ENCODE measurements at places on chromosomes 12 and 14.

GRCh38 chr12:2783936-2784600 lies 10.7 kb upstream of the FKBP4 start:
- H3K27ac ChIP-seq = no peak overlapping the region
- H3K4me3 ChIP-seq = peak overlapping the region; percentile 63
- H3K36me3 ChIP-seq = no peaks in the 10 kb centered on the region
- DNase-seq = peak; percentile 76
- H3K27me3 ChIP-seq = no peaks in the 10 kb centered on the region

GRCh38 chr12:109833307-109834189 lies at the start of gene TRPV4:
TSS of gene TRPV4 (minus strand) at chr12:109833398. CDS start at chr12:109814796, 18,602 bp downstream.
- H3K27ac ChIP-seq = no peak within 1 kb of the TSS
- H3K36me3 ChIP-seq = no peaks in the 10 kb centered on the region
- H3K4me1 ChIP-seq = no peaks in the 10 kb centered on the region
- DNase-seq = peak; percentile 26

- no peaks in the 10 kb centered on the region for H3K27me3 ChIP-seq
- H3K4me1 ChIP-seq = no peaks in the 10 kb centered on the region
- H3K36me3 ChIP-seq = no peaks in the 10 kb centered on the region
- H3K27ac ChIP-seq = no peak overlapping the region
Measured at GRCh38 chr12:98653866-98654493, 8.9 kb downstream of the APAF1 start.

DNA sequence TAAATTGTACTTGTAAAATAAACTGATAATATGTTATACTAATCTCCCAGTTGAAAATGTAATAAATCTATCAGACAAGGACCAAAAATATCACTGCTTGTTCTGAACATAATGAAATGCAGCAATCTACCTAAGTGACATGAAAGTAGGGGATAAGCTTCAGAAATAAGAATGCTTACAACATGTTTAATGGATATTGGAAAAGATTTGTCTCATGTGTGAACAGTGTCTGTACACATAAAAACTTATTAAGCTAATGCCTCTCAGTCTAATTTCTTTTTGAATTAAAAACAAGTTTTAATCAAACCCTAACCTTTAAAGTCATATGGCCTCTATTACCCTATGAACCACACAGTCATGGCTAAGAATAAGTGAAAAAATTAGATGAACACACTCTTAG lies 465.3 kb downstream of the MDGA2 start:
- no peaks in the 10 kb centered on the region for H3K27me3 ChIP-seq
- H3K4me3 ChIP-seq = no peak overlapping the region
- H3K4me1 ChIP-seq = no peaks in the 10 kb centered on the region

DNA sequence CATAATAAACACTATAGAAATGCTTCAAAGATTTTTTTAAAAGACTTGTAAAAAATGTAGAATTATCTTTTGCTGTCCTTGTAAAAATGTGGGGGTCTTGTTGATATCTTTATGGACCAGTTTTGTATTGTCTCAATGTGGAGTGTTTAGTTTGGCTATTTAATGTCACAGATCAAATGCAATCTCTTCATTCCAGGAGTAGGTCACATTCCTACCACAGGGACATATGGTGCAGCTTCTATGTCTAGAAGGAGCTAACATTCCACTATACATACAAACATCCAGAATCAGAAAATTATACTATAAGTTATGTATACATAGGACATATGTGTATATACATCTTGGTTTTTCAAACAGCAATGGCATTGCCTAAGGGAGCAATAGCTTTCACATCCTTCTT lies 345.7 kb downstream of the BMP4 start:
- no peaks in the 10 kb centered on the region for H3K27me3 ChIP-seq
- no peak overlapping the region for H3K27ac ChIP-seq
- H3K4me1 ChIP-seq = no peaks in the 10 kb centered on the region
- no peaks in the 10 kb centered on the region for H3K36me3 ChIP-seq
- no peak for DNase-seq

DNA sequence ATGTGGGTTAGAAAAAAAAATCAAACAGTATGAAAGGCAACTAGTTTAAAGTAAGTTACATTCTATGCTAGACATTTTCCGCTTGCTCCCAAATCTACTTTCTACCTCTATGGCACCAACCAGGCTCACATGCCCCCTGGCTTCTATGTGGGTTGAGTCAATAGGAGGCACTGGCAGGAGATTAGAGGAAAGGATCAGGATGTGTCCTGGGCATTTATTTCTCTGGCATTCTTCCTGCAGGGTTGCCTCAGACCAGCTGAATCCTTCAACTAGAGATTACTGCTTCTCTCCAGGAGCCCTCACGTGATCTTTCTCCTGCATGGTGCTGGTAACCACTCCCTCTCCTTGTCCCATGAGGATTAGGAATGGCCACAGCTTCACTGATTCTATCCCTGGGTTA lies 14.9 kb upstream of the CCDC60 start:
- H3K36me3 ChIP-seq = no peaks in the 10 kb centered on the region
- no peak overlapping the region for H3K27ac ChIP-seq
- H3K4me3 ChIP-seq = no peak overlapping the region
- peaks cover 6% of the 10 kb centered on the region for H3K27me3 ChIP-seq
- DNase-seq = no peak

GRCh38 chr14:34241185-34241711 lies 220.8 kb downstream of the SPTSSA start:
- H3K4me1 ChIP-seq = peaks cover 8% of the 10 kb centered on the region
- H3K36me3 ChIP-seq = no peaks in the 10 kb centered on the region
- no peak overlapping the region for H3K27ac ChIP-seq
- no peak for DNase-seq
- H3K4me3 ChIP-seq = no peak overlapping the region
- H3K27me3 ChIP-seq = no peaks in the 10 kb centered on the region

DNA sequence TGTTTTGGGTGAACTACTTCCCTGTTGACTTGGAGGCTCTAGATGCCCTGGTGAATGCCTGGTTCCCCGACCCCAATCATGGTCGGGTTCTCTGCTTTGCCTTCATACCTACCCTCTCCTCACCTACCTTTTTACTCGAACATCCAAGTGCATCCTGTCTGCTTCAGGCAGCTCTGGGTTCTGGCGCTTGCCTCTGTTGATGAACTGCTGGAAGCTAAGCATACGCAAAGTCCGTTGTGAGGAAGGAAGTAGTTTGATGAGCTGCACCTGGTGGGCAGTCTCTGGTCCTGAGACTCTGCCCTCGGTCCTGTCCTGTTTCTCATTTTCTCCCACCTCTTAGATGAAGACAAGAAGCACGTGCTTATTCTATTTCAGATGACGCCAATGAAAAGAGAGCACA lies 13.6 kb downstream of the KCNH3 start:
- DNase-seq = peak; percentile 10
- peaks cover 20% of the 10 kb centered on the region for H3K36me3 ChIP-seq
- peaks cover 12% of the 10 kb centered on the region for H3K27me3 ChIP-seq
- peak overlapping the region; percentile 58 for H3K27ac ChIP-seq

- no peak overlapping the region for H3K4me3 ChIP-seq
- DNase-seq = no peak
- no peaks in the 10 kb centered on the region for H3K27me3 ChIP-seq
- H3K27ac ChIP-seq = no peak overlapping the region
Measured at GRCh38 chr12:8985213-8985754, 4.1 kb upstream of the KLRG1 start.

- H3K4me1 ChIP-seq = no peaks in the 10 kb centered on the region
- H3K27me3 ChIP-seq = no peaks in the 10 kb centered on the region
- H3K27ac ChIP-seq = no peak overlapping the region
- no peaks in the 10 kb centered on the region for H3K36me3 ChIP-seq
- no peak overlapping the region for H3K4me3 ChIP-seq
- DNase-seq = no peak
Measured at GRCh38 chr14:41280745-41281144, 325.9 kb upstream of the LRFN5 start.

GRCh38 chr12:64819816-64820402 lies 4.5 kb upstream of the TBC1D30 start:
- H3K4me1 ChIP-seq = peaks cover 4% of the 10 kb centered on the region
- no peaks in the 10 kb centered on the region for H3K36me3 ChIP-seq
- H3K27me3 ChIP-seq = no peaks in the 10 kb centered on the region
- H3K4me3 ChIP-seq = no peak overlapping the region
- no peak overlapping the region for H3K27ac ChIP-seq

DNA sequence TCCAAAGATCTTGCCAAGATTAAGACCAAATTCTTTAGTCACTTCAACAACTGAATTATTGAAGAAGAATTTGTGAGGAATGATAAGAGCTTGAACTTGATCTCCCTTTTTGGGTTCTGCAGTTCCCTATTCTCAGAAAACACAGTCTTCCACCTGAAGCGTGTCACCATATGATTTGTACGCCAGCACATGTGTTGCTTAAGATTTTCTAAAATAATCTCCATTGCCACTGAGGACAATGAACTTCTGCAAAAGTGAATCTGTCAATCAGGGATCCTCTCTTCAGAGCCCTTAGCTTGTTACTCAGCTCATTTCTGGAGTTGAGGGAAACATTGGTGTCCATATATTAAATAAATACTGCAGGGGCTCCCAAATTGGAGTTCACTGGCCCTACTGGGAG lies 4.2 kb upstream of the SPIC start:
- H3K27me3 ChIP-seq = no peaks in the 10 kb centered on the region
- H3K36me3 ChIP-seq = no peaks in the 10 kb centered on the region
- no peak for DNase-seq
- no peak overlapping the region for H3K4me3 ChIP-seq

- DNase-seq = no peak
- no peak overlapping the region for H3K27ac ChIP-seq
- no peaks in the 10 kb centered on the region for H3K4me1 ChIP-seq
- H3K27me3 ChIP-seq = no peaks in the 10 kb centered on the region
- no peaks in the 10 kb centered on the region for H3K36me3 ChIP-seq
- no peak overlapping the region for H3K4me3 ChIP-seq
Measured at GRCh38 chr12:25903603-25904245, 54.8 kb upstream of the RASSF8 start.

- H3K4me3 ChIP-seq = no peak overlapping the region
- no peaks in the 10 kb centered on the region for H3K4me1 ChIP-seq
- no peak for DNase-seq
- H3K27ac ChIP-seq = no peak overlapping the region
- no peaks in the 10 kb centered on the region for H3K27me3 ChIP-seq
Measured at GRCh38 chr14:34824826-34825225, 50.3 kb downstream of the BAZ1A start.

GRCh38 chr14:63392236-63392635 lies 73.5 kb upstream of the GPHB5 start:
- H3K36me3 ChIP-seq = peaks cover 3% of the 10 kb centered on the region
- DNase-seq = no peak
- H3K27ac ChIP-seq = no peak overlapping the region
- H3K4me1 ChIP-seq = no peaks in the 10 kb centered on the region
- H3K4me3 ChIP-seq = no peak overlapping the region

DNA sequence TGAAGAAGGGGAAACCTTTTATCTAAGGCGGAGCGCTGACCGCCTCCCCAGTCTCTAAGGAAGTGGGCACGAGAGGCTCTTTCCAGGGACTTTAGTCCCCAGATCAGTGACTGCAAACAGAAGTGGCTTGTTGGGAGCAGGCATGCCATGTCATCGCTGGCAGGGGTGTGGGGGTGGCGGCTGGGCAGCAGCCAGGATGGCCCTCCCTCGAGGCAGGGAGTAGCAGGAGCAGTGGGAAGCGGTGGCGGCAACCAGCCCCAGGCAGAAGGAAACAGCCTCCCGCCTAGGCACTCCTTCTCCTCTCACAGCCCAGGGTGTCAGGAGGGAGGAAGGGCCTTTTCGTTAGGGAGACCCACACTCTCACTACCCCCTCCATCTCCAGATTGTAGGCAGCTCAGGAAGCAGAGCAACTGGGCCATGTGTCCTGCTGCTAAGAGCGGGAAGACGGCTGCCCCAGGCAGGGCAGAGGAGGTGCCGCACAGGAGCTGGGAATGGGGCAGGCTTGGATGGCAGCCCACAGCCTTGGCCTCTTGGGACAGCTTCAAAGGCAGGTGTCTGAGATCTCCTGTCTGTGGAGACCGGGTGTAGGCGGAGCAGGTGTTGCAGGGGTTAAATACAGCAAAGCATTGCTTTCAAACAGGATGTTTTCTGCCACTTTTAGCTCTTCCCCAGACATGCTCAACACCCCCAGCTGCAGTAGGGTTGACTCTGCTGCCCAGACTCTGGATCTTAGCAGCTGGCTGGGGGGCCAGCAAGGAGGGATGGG lies 21.8 kb downstream of the VDR start:
- H3K4me1 ChIP-seq = no peaks in the 10 kb centered on the region
- H3K36me3 ChIP-seq = no peaks in the 10 kb centered on the region
- no peak overlapping the region for H3K27ac ChIP-seq
- H3K4me3 ChIP-seq = no peak overlapping the region
- H3K27me3 ChIP-seq = no peaks in the 10 kb centered on the region
- DNase-seq = no peak

DNA sequence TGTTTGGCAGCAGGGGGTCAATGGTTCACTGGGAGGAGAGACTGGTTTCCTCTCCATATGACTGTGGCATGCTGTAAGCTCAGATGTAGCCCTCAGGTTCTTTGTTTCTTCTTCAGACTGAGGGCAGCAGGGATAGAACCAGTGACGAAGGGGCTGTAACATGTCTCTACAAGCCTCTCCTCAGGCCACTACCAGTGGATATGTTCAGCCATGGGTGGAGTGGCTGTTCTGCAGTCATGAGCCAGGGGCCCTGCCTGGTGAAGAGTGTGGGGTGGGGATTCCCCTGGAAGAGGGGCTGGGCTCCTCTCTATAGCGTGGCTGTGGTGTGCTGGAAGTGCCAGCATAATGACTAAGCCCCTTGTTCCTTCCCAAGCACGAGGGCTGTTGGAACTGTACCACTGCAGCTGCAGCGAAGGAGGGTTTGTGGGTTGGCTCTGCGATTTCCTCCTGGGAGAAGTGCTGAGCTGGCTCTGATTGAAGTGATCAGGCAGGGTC lies 55.8 kb downstream of the CMAS start:
- no peaks in the 10 kb centered on the region for H3K27me3 ChIP-seq
- no peaks in the 10 kb centered on the region for H3K36me3 ChIP-seq
- no peak overlapping the region for H3K27ac ChIP-seq
- H3K4me1 ChIP-seq = no peaks in the 10 kb centered on the region
- no peak overlapping the region for H3K4me3 ChIP-seq
- DNase-seq = peak; percentile 67

DNA sequence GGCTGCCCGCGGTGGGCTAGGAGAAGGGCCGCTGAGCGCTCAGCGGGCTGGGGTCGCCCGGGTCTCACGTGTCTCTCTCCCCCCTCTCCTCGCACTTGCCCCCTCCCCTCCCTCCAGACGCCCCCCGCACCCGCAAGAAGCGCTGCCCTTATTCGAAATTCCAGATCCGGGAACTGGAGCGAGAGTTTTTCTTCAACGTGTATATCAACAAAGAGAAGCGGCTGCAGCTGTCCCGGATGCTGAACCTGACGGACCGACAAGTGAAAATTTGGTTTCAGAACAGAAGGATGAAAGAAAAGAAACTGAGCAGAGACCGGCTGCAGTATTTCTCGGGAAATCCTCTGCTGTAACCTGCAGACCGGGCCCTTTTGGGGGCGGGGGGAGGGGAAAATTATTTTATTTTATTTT lies 314 bp upstream of the HOTAIR start:
- no peak for DNase-seq
- H3K27me3 ChIP-seq = peaks cover 69% of the 10 kb centered on the region
- H3K27ac ChIP-seq = peak overlapping the region; percentile 71
- peaks cover 5% of the 10 kb centered on the region for H3K4me1 ChIP-seq

GRCh38 chr12:60872219-60872618 lies 1276.4 kb downstream of the SLC16A7 start:
- no peaks in the 10 kb centered on the region for H3K4me1 ChIP-seq
- H3K27me3 ChIP-seq = no peaks in the 10 kb centered on the region
- no peaks in the 10 kb centered on the region for H3K36me3 ChIP-seq
- H3K4me3 ChIP-seq = no peak overlapping the region

GRCh38 chr14:73240816-73241480 lies 3.6 kb downstream of the PAPLN start:
- no peak overlapping the region for H3K4me3 ChIP-seq
- DNase-seq = no peak
- H3K27ac ChIP-seq = no peak overlapping the region
- H3K4me1 ChIP-seq = peaks cover 15% of the 10 kb centered on the region

- H3K27me3 ChIP-seq = no peaks in the 10 kb centered on the region
- no peak overlapping the region for H3K27ac ChIP-seq
- H3K36me3 ChIP-seq = no peaks in the 10 kb centered on the region
- peak; percentile 61 for DNase-seq
Measured at GRCh38 chr12:10190558-10191388, 11.9 kb downstream of the TMEM52B start.

All from psoas muscle (tissue), 8 donors.